ENCODE measurements at places on chromosomes 4 and X.

DNA sequence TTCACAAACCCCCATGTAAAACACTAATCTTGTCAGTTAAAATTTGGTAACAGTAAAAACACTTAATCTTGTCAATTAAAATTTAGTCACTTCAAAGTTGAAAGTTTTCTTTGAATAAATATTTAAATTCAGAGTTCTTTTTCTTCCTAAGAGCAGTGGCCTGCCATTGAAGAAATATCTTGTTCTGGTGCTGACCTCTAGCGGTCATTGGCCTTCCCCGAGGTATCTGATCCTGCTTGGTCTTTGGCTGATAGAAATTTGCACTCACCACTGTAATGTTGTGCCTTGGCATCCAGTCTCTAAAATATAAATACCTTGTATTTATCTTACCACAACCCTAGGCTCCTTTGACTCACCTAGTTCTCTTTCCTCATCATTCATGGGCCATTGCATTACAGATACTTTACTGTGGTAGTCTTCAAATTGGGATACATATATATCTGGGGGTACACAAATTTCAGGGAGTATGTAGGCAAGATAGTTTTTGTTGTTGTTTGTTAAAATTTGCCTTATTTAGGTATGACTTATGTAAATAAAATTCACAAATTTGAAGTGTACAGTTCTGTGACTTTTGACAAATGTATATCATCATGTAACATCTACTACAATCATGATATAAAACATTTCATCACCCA, 6.7 kb upstream of the ART3 start:
- peak; percentile 39 for DNase-seq

DNA sequence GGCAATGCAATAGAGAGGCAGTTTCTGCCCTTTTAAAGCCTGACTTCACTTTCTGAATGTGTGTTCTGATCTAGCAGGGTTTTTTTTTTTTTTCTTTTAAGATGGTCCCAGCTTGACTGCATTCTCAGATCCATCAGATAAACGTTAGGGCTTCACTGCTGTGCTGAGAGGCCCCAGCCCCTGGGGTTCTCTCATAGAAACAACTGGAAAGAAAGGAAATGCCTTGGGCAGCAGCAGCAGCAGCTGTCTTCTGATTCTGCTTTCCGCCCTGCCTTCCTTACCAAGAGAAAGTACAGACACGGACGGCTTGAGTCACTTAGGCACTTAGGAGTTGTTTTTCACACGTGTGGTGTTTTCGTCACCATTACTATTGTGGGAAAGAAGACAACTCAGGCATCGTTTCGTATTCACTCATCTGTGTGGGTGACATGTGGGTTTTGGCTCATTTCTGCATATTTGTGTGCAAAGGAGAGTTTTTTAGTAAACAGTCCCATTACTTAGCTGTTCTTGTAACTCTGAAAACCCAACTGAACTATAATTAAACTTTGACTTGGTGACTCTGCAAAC, 172.0 kb downstream of the PTTG2 start:
- DNase-seq: peak; percentile 52

DNA sequence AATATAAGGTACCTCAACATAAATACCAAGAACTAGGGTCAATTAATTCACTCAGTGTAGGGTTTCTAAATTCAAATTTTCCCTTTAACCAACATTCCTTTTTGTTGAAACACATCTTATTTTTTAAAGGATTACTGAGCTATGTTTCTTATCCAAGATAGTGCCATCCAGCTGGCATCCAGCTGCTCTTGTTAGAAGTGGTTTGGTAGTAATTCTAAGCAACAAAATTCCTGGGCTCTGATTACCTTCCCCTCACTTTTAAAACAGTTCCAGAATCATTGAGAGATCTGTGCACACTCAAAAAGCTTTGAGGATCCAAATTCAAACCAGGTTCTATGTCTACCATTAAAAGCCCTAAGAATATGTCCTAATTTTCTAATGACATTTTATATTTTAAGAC, 583.7 kb downstream of the TRIML1 start:
- DNase-seq: no peak

GRCh38 chr4:41751449-41752061, 3.0 kb upstream of the PHOX2B start:
- no peak for DNase-seq

DNA sequence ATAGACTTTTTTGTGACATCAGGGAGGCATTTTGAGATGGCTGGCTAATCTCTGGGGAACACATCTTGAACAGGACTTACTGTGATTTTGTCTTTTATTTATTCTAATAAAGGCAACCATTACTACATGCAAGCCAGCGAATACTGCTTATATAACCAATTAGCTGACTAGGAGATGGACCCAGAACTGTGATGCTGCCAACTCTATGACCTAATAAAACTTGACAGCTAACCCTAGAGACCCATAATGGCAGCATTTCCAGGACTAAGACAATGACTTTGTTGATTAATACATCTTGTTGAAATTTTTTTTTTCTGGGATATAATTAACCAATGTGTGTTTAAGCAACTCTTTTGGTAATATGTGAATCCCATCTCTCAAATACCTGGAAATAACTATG, 584.6 kb downstream of the PRR32 start:
- no peak for DNase-seq

- DNase-seq: no peak
These were observed 24.0 kb downstream of the CEP44 start for GRCh38 chr4:174307694-174308093.

DNA sequence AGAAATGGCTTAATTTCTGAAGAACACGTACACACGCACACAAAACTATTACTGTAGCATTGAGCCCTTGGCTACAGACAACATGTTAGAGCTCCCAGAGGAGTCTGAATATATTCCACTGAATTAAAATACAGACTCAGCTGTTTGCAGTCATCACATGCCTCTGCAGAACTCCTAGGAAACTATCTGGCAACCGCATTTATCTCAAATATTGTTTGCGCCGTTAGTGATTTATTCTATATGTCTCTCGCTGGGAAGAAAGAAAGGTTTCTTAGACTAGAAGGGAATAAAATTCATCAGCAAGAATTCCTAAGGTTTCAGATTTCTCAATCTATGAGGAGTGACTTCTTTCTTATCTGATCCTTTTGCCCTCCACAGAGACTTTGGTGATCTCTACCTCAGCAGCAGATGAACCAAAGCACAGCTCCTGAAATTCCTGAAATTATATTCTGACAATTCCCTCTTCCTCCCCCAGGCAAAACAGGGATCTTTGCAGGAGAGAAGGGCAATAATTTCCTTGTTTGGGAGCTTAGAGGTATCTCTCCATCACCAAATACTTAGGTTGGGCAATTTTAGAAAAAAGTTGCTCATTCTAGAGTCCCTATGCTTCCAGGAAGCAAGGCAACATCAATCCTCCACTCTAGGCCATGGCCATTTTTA, 199.2 kb downstream of the APBB2 start:
- no peak for DNase-seq

- no peak for DNase-seq
These were observed 288.2 kb downstream of the IL1RAPL2 start for GRCh38 chrX:104854188-104854587.

- peak; percentile 36 for DNase-seq
These were observed 1.4 kb downstream of the CXCR3 start for GRCh38 chrX:71616672-71617529.

GRCh38 chrX:8306291-8306925, 135.3 kb upstream of the VCX2 start:
- DNase-seq: no peak

GRCh38 chr4:54173281-54173912, 55.7 kb upstream of the PDGFRA start:
- no peak for DNase-seq

- no peak for DNase-seq
These were observed 100.2 kb downstream of the MAB21L2 start for GRCh38 chr4:150682126-150682525.

DNA sequence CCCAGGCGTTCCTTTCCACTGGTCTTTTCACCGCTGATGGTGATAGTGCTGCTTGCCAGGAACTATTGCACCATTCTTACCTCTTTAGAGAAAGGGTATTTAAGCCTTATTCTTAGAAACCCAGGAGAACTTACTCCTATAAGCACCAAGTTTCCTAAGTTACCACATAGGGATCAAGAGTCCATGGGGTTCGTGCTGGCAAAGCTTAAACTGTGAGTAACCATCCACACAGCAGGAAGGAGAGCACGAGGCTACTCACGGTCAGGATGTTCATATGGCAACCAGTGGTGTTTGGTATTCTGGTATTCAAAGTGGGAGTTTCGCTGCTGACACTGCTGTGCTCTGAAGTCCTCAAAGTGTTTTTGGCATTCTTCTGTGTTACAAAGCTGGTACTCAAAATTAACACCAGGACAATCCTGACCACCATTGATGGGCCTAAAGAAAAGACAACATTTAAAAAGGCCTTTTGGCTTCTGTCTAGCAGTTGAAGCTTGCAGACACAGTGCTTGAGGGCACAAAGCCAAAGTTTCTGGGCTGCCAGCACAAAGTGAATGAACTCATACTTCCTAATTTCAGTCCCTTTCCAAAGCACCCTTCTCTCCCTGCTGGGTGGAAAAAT, 256.9 kb downstream of the ADAMTS3 start:
- DNase-seq: no peak

GRCh38 chrX:133781174-133781573, 204.2 kb downstream of the GPC3 start:
- no peak for DNase-seq

DNA sequence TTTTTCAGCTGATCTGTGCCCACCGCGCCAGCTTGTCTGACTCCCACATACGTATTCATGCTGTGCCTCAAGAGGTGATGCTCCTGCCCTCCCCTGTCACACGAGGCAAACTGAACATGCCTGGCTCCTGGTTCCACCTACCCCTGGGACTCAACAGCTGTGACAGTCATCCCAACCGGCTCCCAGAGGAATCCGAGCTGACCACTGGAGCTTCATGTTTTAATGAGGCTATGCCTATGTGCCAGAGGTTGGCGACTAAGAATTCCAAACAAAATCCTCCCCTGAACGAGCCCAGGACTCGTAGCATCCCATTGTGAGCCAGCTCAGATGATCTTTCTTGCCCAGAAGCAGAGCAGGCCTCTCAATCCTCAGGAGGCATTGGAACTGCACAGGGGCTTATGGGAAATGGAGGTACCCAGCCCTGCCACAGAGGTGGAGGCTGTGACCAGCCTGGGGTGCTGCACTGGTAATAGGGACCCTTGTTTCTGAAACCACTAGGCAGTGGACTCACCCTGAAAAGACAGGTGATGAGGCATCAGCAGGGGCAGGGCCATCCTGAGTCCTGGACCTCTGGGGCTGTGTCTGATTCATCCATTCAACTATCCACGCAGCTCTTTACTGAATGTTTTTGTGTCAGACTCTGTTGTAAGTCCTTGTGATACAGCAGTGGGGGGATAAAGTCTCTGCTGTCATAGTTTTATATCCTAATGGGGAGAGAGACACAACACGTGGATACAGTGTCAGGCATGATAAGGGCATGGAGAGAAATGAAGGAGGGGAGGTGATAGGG, 325.0 kb downstream of the EVC2 start:
- no peak for DNase-seq

DNA sequence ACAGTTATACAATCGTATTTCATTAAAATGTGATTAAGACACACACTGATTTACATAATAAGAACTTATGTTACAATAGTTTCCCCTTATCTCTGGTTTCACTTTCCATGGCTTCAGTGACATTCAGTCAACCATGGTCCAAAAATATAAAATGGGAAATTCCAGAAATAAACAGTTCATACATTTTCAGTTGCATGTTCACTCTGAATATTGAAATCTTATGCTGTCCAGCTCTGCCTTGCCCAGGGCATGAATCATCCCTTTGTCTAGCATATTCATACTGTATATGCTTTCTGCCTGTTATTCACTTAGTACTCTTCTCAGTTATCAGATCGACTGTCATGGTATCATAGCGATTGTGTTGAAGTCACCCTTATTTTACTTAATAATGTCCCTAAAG, 173.8 kb upstream of the DCAF12L2 start:
- DNase-seq: no peak

- no peak for DNase-seq
These were observed 18.2 kb downstream of the ADD1 start for GRCh38 chr4:2861631-2862436.

- DNase-seq: no peak
These were observed 54.6 kb upstream of the ANK2 start for GRCh38 chr4:112994732-112995464.

DNA sequence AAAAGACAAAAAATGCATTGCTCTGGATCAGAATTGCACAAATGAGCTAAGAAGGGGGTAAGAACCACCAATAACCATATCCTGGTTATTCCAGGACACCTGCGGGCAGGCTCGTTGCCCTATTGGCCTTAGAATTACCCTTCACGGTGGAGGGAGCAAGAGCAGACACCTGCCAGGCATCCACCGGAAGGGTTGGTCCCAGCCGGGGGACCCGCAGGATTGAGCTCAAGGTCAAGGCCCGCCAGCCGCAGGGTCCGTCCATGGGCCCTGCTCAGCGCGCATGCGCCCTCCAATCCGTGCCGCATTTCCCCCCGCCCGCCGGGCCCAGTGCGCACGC, 575 bp downstream of the SLC25A6 start:
- peak; percentile 90 for DNase-seq

- DNase-seq: no peak
These were observed 248.9 kb downstream of the SLC7A11 start for GRCh38 chr4:137993232-137993631.

- DNase-seq: no peak
These were observed 16.1 kb upstream of the SAT1 start for GRCh38 chrX:23766650-23767551.

DNA sequence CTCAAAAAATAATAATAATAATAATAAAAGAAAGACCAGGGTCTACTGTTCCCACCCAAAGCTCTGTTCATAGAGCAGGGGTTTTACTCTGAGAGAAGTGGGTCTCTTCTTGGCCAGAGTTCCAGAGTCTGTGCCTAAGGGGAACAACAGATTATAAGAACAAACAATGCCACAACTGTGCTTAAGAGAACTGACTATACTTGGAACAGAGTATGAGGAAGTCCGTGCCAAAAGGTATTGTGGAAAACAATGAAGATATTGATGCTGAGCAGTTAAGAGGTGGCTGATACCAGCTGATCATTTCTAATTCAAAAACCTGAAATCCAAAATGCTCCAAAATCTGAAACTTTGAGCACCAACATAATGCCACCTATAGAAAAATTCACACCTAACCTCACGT, 229.6 kb downstream of the FBXO8 start:
- no peak for DNase-seq

GRCh38 chrX:37314531-37314930, 34.6 kb upstream of the PRRG1 start:
- DNase-seq: no peak

DNA sequence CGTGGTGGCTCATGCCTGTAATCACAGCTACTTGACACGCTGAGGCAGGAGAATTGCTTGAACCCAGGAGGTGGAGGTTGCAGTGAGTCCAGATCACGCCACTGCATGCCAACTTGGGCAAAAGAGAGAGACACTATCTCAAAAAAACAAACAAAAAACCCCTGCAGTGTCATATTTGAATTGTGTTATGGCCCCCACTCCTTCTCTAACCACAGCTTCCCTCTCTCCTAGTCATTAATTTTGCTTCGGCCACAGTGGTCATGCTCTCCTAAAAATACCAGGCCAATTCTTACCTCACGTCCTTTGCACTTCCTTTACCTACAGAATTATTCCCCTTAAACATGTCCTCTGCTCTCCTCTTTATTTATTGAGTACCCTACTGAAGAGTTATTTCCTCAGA, 206.1 kb downstream of the PPP3CA start:
- no peak for DNase-seq
